Amygdala (tissue), 56 donors: ENCODE measurements at places on chromosomes 3 and 15.

- DNase-seq, result no peak
Measured at GRCh38 chr15:48370460-48370859, 39.2 kb downstream of the DUT start.

- no peak for DNase-seq
Measured at GRCh38 chr3:103006526-103007183, 571.8 kb downstream of the ZPLD1 start.

- DNase-seq, result no peak
Measured at GRCh38 chr3:156731813-156732212, 57.4 kb downstream of the TIPARP start.

DNA sequence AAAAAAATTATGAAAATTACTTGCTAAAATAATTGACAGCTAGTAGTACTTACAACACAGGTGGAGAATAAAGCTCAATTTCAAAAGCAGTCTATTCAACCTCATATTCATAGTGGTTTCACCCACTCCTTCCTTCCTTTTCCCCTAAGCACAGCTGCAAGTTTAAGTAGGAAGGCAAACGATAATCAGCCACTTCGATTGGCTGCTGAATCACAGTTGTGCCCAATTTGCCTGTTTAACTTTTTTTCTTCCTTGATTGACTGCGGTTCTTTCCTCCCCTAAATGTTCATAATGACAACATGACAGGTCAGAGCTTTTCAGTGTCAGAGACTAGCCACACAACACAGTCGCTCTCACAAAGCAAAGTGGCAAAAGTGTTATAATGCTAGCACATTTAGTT, 468.0 kb upstream of the GBE1 start:
- DNase-seq, result no peak

GRCh38 chr3:158683230-158683962, 10.9 kb upstream of the LXN start:
- no peak for DNase-seq

- DNase-seq, result no peak
Measured at GRCh38 chr15:78204351-78205309, 29.7 kb downstream of the ACSBG1 start.

GRCh38 chr15:58585693-58586443, 154.1 kb downstream of the LIPC start:
- DNase-seq, result no peak

GRCh38 chr3:115804713-115805119, 181.4 kb downstream of the GAP43 start:
- DNase-seq, result no peak

DNA sequence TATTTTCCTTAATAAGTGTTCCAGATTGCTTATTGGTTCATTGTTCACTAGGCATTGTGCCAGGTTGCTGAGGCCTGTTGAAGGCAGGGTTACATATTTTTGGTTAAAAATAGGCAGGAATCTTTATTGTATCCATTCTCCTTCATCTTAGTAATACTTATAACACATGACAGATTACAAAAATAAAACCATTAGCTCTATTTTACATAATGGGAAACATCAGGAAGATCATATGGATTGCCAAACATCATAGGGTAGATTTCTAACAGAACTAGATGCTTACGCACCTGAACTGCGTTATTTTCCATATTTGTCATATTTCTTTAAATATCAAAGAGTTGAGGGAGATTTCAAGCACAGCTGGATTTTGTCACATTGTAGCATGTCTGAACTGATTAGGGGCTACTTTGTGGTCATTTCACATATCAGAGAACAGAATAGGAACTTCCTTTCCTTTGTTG, 462.9 kb upstream of the SGO1 start:
- no peak for DNase-seq

DNA sequence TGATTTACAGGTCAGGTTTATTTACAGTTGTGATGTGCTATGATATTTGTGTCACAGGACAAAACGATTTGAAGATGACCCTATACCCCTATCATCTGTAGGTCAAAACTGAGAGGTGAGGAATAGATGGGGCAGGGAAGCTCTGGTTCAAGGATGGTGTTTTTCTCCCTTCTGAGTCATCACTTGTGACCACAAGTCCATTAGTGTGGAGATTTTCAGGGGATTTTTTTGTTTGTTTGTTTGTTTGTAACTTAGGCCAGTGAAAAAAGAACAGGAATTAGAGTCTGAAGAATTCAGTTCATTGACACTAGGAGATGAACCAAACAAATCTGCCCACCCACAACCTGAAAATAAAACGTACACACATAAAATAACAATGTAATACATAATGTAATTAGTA, 62.7 kb upstream of the FAM98B start:
- no peak for DNase-seq

- DNase-seq, result no peak
Measured at GRCh38 chr15:25742041-25742730, 120.9 kb downstream of the ATP10A start.

DNA sequence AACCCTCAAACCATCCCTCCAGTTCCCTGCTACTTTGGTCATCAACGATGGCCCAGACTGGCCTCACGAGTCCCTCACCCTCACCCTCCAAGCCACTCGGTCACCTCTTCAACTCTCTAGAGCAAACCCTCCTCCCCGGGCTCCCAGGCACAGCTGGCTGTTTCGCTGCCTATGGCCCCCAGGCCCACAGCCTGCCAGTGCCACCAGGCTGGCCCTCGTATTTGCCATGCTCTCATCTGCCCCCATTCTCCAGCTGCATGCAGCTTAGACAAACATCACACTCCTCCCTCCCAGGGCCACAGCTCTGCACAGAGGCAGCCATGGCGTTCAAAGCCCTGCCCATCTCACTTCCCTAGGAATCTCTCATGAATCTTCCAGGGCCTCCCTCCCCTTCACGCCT, 13.8 kb downstream of the RAB43 start:
- no peak for DNase-seq

GRCh38 chr15:43370310-43370974, 401 bp downstream of the ZSCAN29 start:
- no peak for DNase-seq

GRCh38 chr3:142647856-142648255, 51.7 kb downstream of the PLS1 start:
- DNase-seq, result no peak

DNA sequence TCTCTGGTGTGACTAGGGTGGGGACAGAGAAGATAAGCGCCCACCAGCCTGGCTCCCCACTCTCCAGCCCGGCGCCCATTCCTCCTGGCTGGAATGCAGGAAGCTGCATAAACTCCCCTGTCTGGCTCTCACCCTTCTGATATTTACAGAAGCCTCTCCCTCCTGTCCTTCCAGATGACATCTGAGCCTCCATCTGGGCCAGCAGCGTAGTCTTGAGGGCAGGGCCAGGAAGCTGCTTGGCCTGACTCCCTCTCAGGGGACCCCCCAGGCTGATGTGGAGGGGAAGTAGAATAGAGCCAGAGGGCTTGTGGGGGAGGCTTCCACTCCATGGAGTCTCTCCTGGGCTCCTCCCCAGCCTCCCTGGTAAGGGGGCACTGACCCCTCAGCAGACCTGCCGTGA, 49.9 kb downstream of the LINGO1 start:
- no peak for DNase-seq

GRCh38 chr3:49868862-49869466, 742 bp downstream of the CAMKV start:
- DNase-seq, result peak; percentile 29

- no peak for DNase-seq
Measured at GRCh38 chr3:157445857-157446256, 9.2 kb downstream of the PTX3 start.

DNA sequence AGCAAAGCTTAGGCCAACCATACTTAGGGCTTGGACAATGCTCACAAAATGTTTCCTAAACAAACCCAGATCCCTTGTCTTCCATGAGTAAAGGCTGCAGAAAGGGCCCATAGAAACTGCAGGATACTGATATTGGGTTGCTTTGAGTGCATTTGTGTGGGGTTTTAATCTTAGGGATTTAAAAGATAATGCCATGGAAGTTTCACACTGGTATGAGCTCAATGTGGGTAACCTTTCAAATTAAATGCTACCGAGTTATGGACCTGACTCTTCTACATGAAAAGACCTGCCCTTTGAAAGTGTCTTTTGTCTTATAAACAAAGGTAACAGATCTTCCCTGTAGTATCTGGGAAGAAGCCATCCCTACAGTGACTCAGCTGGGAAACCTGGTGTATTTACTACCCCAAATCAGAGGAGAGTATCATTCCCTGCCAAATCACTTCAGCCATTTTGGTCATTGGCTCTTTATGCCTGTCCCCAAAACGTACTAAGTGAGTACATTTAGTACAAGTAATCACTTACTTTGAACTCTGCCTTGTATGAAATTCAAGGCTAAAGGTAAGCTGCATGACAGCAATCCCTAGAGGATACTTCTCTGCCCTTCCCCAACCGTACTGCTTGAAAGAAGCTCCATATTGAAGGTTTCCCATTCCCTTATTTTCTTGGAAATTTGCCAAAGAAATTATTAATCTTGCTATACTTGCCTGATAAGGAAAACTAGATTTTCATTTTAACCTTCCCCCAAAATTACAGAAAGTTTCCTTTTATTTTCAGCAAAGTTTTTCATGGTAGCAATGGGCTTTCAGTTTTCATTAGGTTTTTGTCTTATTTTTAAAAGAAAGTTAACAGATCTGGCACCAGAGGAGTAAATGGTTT, 7.2 kb downstream of the TM4SF1 start:
- DNase-seq, result no peak

DNA sequence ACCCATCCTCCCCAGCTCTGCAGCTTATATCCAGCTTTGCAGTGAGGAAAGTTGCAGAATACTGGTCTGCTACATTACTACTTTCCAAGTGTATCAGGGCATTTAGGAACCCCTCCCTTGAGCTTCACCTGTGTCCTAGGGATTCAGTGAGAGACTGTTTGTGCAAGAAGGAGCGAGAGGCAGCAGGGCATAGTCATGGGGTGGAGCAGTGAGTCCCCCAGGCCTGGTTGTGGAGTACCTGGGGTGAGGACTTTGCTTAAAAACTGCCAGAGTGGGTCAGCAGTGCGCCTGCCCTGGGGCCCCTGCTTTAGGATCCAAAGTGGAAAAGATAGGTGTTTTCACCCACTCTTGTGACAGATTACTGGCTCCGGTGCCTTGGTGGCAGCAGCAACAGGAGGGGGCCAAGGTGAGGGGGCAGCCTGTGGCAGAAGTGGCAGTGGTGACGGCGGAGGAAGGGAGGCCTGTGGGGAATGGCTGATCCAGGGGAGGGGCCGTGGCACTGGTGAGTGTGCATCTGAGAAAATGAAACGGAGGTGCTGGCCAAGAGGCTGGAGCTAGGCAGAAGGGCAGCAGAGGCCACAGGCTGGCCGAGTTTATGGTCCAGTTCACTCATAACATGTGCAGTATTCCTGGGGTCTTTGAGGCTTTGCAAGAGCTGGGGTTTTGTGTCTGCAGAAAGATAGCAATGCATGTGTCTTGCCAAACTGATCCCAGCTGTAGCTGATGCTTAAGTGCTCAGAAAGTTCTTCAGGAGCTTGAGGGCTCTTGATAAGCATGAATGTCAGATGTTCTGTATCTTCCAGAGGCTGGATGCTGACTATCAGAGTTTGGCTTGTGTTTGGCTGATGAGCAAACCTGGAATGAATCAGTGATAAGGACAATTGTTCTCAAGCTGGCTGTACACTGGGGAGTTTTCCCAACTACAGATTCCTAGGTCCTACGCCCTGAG, 43.4 kb downstream of the GOLGA6A start:
- no peak for DNase-seq

GRCh38 chr15:92681141-92681631, 25.6 kb upstream of the FAM174B start:
- no peak for DNase-seq

DNA sequence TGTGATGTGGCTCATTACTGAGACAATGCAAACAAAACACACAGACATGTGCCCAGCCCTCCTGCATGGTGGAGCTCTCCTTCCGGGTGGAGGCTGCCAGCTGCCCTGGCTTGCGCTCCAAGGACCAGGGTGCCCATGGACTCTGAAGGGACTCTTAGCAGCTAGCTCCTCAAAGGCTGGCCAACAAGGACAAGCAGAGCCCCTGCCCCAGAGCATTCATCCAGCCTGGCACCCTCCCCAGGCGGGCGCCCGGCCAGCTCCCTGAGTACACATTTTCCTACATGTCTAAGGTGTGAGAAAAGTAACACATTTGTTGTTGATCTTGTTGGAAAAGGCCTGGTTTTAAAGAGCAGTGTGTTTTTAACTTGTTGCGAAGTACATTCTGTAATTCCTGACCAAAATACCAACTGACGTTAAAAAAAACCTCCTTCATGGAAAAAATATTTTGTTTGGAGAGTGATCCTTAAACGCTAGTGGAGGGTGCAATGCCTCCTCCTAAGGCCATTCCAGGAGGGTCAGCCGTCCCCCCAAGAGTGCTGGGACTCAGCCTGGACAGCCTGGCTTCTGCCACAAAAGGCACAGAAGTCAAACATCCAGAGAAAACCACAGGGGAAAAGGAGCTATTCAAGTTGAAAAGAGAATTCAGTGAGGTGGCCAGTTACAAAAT, 86.9 kb downstream of the KLF15 start:
- no peak for DNase-seq

DNA sequence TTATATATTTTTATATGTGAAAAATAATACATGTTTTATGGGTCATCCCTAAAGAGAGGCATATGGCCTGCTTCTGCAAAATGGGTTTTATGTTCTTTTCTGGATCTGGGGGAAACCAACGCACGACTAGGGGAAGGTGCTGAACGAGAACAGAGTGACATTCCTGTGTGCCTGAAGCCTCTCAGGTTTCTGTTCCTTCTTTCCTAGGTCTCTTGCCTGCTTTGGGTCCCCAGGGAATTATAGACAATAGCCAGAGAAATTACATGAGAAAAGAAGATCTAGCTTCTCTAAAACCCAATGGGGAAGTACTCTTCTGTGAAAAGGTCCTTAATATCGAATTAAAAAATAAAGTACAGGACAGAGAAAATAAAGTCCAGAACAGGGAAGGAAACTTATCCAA, 66.5 kb downstream of the IGSF11 start:
- no peak for DNase-seq

DNA sequence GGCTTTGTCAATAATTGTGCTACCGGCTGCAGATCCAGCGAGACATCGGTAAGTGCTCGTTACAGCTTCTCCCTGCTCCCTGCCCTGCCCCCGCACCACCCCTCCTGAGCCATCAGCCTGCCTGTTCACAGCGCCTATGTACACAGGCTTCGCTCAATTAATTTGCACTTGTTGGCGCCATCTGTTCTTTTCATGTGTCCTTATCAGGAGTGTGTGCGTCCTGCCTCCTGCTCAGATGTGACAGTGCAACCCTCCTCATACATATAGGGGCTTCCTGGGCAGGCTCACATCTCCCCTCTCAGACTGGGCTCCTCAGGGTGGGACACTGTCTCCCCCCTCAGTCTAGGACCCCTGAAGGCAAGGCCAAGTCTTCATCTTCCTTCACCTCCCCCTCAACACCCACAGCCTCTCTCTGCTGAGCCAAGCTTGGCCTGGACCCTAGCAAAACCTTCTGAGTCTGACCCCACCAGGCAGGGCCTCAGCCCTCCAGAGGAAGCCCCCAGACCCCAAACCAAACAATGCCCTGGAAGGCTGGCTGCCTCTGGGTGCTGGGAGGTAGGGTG, 54.9 kb downstream of the CYP11A1 start:
- no peak for DNase-seq
